Stimulated activated CD8-positive, alpha-beta memory T cell treated with anti-CD3 and anti-CD28 coated beads, Interleukin-2, amount 100 ng/mL, for 1 hour (primary cell): ENCODE measurements at places on chromosomes 7 and 10.

DNA sequence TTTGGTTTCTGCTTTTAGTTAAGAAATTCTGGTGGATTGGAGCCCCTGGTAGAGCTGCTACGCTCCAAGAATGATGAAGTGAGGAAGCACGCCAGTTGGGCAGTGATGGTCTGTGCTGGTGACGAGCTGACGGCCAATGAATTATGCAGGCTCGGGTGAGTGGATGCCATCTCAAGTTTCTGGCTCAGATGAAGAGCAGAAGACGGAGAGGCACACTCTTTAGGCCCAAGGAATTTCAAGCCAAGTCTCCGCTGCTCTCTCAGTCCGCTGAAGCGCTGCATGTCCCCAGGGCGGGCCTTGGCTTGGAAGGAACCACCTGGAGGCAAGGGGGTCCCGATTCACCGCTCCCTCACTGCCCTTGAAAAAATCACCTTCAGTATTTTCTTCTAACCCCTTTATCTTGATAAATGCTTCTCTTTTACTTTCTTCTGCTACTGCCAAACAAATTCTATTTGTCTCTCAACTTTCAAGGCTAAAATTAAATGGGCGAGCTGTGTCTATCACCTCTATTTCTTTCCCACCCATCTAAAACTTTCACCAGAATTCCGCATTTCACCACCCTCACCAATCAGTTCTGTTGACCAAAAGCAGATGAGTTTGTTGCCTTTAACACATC is 74.2 kb downstream of the ARMC3 start:
- no peak for DNase-seq

DNA sequence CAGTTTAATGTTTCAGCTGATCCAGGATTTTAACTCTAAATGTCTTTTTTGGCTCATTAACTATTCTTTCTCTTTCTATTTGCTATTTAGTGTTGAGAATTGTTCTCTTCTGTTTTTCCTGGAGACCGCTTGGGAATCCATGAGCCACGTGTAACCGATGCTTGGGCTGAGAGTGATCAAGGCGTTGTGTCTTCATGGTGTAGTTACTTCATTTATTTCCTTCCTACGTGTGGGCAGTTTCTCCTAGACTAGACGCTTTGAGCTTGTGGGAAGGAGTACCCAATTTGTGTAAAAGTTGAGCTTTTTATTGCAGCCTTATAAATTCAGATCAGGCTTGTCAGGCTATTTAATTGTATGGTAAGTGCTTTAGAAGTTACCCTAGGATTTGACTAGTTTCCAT is 2.9 kb downstream of the EIF3B start:
- no peak for DNase-seq

- no peak for DNase-seq
Measured at GRCh38 chr7:73449422-73449821, 15.8 kb downstream of the FZD9 start.

DNA sequence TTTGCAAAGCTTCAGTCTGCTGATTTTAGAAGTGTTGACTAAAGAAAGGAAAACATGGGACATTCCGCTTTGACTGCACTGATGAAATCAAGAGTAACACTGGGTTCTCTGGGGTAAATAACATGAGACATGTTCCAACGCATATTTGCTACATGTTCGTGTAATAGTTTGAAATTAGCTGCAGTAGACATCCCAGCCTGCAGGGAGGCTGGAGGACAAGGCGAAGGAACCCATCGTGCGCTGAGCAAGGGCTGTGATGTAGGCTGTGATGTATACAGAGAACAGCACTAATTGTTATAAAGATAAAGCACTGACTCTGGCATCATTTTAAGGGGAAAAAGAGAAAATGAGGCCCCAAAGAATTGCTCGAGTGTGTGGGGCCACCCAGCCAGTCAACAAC is 40.3 kb downstream of the SFMBT2 start:
- no peak for DNase-seq

DNA sequence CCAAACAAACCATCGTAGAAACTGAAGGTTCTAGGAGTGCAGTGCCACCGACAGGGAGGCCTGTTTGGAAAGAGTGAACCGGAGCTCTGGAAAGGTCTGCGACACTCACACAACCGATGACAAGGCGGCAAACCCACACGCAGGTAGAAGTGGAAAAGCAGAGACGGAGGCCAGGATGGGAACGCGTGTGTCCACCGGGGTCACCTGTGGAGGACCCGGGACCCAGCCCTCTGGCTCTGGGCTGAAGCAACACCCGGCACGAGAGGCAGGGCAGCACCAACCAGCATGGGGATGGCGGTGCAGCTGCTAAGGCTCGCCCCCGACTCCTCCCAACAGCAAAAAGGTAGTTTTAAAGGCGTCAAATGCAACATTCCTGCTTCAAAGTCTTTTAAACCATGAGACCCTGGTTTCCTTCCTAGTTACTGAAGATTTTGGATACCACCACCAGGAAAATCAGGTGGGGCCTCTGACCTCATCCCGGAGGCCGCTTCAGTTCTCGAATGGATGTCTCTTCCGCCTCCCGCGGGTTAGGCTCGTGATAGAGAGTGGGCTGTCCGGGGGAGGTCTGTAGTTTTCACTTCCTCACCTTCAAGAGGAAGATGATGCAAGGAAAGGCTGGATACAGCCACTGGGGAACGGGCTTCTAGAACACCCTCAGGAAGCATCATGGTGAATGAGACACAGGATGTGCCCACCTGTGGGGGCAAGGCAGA is 115.5 kb downstream of the SMURF1 start:
- DNase-seq, result no peak

GRCh38 chr10:108662975-108663374 is 1260.3 kb downstream of the XPNPEP1 start:
- DNase-seq, result no peak
